CMK (cell line): ENCODE measurements at places on chromosomes 6 and 20.

GRCh38 chr20:32839982-32840285 is 18.8 kb upstream of the EFCAB8 start:
- DNase-seq = no peak

DNA sequence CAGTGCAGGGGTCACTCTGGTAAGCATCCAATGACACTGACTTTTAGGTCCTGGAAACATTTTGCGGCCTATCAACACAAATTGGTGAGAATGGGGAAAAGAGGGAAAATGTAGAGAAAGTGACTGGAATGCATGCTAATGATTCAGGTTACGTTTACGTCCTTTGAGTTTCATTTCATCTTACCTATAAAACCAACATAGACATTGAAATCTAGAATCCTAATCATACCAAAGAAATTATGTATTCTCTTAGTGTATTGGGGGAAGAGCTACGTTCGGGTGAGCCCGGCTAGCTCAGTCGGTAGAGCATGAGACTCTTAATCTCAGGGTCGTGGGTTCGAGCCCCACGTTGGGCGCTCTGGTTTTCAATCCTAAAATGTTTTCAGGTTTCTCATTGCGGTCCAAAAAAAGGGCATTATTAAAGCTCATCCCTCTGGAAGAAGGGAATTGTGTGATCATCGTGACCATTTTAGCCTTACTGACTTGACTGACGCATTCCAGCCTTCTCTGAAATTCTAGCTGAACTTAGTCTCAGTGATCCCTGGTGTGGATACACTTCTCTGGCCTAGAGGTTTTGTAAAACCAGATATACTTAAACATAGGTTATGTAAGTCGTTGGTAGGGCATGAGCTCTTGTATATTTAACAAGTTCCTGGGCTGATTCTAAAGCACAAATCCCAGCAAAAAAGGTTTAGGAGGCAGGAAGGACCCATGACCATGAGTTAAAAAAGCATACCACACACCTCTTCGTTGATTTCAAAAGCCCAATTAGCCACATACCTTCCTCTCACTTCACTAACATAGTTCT is 18.3 kb downstream of the HMGN4 start:
- peak; percentile 70 for DNase-seq

DNA sequence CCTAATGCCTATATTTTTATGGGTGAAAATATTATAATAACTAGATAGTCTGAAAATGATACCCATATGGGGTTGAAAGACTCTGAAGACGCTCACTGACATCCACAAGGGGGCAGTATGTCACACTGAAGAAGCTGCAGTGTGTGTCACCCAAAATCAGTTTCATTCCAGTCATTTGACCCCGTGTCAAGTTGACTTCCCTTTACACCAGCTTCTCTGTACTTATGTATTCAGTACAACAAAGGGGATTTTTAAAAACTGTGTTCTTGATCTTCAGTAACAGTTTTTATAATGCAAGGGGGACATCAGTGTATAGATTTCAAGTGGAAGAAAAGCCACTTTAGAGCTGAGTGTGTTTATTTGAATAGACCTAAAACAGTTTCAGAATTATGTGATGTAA is 19.3 kb downstream of the FAXC start:
- DNase-seq = peak; percentile 58

GRCh38 chr6:112744827-112745226 is 397.7 kb downstream of the RFPL4B start:
- DNase-seq = no peak

DNA sequence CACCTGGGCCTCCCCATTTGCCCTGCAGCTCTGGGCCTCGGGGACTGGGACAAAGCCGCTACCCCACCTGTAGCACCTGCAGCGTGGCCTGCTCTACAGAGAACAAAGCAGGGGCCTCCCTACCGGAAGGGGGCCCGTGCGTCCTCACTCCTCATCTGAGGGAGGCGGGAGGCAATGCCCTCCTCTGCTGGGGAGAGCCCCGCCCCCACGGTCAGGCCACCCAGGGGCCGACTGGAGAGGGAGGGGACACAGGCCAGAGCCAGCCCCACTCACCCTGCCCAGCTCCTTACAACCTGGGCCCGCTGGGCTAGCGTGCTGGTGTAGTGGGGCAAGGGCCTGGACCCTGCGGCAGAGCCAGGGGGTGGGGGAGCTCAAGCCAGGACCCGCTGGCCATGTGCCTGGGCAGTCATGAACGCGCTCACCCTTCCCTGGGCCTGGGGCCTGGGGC is 8.0 kb downstream of the LAMA5 start:
- DNase-seq = no peak

- no peak for DNase-seq
These were observed 217.3 kb upstream of the PREP start for GRCh38 chr6:105619971-105620741.

DNA sequence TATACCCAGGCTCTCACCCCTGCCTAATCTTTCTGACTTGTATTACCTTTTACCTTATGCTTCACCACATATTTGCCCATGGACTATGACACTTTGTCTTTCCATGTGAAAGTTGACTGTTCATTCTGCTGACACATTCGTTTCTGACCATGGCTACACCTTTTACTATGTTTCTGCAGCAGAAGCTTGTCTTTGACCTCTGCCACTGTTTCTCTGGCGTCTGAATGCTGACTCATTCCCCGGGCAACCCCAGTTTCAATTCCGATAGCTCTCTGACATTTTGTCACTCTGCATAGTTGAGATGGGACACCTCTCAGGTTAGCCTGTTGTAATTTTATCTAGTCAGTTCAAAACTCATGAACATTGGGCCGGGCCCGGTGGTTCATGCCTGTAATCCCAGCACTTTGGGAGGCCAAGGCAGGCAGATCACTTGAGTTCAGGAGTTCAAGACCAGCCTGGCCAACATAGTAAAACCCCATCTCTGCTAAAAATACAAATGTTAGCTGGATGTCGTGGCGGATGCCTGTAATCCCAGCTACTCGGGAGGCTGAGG is 50.7 kb downstream of the SLC26A8 start:
- DNase-seq = no peak

DNA sequence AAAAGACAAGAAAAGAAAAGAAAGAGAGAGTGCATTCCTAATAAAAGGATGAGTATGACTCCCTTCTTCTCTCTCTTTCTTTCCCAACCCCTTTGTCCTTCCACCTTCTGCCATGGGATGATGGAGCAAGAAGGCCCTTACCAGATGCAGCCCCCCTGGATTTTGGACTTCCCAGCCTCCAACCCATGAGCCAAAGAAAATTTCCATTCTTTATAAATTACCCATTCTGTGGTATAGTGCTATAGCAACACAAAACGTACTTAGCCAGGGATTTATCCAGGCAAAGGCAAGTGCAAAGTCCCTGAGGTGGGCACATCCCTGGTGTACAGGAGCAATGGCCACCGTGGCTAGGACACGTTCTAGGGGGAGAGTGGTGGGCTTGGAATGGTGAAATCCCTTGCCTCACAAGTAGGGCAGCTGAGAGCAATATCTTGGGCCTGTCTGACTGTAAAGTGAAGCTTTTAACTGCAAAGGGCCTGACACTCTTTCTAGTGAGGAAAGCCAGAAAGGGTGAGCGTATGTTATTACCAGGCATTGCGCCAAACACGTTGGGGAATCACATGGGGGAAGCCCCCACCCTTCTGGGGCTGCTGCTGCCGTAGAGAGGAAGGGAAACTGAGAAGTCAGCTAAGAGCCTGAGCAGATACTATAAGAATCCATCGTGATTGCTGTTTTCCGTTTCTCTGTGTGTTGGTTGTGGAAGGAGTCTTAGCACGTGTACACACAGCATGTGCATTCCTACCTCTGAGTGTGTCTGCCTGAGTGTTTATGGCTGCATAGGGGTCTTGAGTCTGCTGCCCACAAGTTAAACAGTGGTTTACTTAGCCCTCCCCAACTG is 50.7 kb upstream of the SIRPA start:
- no peak for DNase-seq

GRCh38 chr6:47700053-47700452 is 1.7 kb downstream of the ADGRF4 start:
- DNase-seq = no peak

DNA sequence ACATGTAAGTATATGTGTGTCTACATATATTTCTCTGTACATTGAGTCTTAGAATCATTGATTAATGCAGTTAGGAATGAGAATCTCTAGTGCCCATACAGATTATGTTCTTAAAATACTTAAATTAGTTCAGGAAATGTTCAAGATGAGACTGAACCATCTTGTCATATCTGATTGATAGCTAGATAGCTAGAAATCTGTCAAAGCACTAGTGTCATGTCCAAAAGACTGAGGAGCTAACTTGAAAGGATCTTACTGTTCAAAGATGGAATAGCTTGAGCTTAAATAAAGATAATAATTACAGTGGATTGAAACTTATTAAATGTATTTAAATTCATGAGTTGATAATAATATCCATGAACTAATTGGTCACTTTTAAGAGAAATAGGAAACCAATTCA is 191.7 kb upstream of the TCF21 start:
- DNase-seq = no peak

GRCh38 chr6:129647044-129647443 is 62.9 kb downstream of the ARHGAP18 start:
- DNase-seq = no peak

GRCh38 chr20:56735084-56735642 is 106.1 kb downstream of the TFAP2C start:
- DNase-seq = no peak

GRCh38 chr20:57501461-57502335 is 23.2 kb downstream of the CTCFL start:
- no peak for DNase-seq

- DNase-seq = no peak
These were observed 136.1 kb upstream of the NOX3 start for GRCh38 chr6:155591741-155592140.

GRCh38 chr6:44697327-44697726 is 309.8 kb downstream of the CDC5L start:
- no peak for DNase-seq

DNA sequence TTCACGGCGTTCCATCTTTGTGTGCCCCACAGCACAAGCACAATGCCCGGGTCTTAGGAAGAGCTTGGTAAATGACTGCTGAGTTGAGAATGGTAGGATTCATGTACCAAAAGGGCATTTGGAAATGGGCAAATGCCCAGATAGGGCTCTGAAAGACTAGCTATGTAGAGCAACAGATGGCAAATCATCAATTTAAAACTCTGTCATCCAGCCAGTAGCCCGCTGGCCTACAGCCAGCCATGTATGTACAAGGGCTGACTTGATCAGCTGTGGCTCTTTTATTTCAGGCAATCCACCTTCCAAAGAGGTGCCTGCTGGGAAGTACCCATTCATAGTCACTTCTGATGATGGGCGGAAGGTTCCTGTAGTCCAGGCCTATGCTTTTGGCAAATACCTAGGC is 35.1 kb downstream of the NT5E start:
- no peak for DNase-seq

GRCh38 chr6:101453221-101453620 is 59.7 kb downstream of the GRIK2 start:
- no peak for DNase-seq

GRCh38 chr6:43847741-43848630 is 78.0 kb downstream of the VEGFA start:
- no peak for DNase-seq

DNA sequence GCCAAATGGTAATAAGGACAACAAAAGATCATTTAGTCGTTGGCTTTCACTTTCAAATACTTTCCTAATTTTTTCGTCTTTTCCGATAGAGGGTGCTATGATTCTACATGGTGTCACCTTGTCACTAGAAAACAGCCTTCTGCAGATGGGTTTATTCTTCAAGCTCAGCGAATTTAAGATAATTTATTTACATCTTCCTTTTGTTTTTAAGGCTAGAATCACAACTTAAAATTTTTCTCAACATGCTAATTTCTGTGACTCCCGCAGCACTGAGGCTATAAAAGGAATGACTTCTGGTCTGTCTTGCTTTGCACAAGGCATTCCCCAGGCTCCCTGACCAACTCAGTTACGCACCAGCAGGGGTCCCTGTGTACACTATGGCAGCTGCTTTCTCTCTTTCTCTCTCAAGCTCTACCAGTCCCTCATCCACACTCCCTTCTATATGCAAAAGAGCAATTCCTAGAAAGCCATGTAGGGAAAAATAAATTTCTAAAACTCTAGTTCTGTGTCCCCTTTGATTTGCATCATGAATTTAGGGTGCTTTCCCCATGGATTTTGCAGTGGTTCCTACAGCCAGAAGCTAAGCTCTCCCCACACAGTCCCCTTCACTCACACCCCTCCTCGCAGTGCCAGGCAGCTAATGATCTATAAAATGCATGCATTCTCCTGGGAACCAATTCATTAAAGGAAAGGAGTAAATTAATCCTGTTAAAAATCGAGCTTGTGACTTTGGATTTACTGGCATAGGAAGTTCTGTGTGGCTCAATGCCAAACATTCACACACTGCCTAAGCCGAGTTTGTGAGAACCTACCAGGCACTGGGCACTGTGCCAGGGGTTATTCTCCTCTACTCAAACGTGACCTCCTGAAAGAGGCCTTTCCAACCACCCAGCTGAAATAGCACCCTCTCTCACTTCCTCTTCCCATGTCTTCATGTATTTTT is 74.5 kb downstream of the DCDC2 start:
- DNase-seq = peak; percentile 45

GRCh38 chr6:4153514-4153985 is 18.2 kb upstream of the ECI2 start:
- no peak for DNase-seq

GRCh38 chr6:136365776-136366354 is 76.2 kb upstream of the BCLAF1 start:
- peak; percentile 52 for DNase-seq

GRCh38 chr6:36276581-36277536 is 7.0 kb downstream of the PNPLA1 start:
- DNase-seq = no peak

DNA sequence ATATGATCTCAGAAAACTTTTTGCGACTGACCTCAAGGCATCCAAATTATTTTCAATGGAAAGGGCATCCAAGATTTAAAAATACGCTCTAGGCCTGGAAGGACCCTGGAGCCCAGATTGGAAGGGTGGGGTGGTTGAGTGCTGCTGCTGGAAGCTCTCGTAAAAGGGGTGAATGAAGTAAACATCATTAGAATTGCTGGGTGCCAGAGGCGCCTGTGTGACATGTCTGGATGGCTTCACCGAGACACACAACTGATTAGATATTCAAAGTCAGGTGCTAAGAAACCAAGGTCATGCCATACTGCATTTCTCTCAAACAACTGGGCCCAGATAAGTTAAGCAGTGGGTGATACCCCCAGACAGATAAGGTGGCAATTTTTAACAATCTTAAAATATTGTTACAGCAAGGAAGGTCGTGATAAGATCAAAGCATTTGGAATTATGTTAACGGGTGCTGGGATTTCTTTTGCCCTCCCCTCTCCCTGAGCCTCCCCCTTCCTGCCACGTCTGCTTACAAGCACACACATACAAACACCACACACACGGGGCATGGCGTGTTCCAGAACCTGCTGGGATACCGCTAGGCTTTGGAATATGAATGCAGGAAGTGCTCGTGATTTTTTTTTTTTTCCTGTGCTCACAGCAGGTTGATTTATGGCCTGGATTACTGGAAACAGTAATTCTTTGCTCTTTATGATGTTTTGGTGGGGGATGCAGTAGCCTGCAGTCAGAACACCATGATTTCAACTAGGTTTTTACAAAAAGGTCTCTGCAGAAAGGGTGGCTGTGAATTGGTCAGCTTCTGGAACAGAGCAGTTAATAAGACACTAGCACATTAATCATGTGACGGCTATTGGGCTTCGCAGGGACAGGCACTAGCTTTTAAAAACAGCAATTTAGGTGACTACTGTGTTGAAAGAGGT is 551.2 kb downstream of the QKI start:
- no peak for DNase-seq

GRCh38 chr6:158698931-158699330 is 49.1 kb downstream of the SYTL3 start:
- no peak for DNase-seq
